ENCODE measurements at places on chromosomes 4 and X. TPM values are rescaled to one million over a fixed set of nuclear protein-coding genes. Genes with fewer than 3 reads are reported as not detected.

- no peak for DNase-seq
Measured at GRCh38 chrX:110703641-110704040, 92.0 kb downstream of the CHRDL1 start.

The NUP62CL gene
- total RNA-seq, result under 0.01 TPM

DNA sequence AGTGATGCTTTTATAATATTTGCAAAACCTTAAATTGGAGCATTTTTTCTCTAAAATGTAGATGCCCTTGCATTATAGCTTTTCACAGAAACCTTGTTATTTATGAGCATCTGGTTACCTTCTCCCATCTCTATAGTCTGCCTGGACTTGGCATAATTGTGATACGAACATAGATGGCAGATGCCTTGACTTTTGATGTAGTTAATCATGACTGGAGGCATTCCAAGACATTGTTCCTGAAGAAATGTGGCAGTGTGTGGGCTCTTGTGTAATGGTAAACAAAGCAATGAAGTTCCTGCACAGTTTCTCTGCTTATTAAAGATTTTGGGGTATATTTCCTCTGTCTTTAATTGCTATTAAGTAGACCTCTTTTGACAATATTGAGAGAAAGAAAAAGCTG, 500.1 kb downstream of the PCDH19 start:
- DNase-seq, result no peak

The SH3BGRL gene
- total RNA-seq, result 62.2 TPM

GRCh38 chr4:109465069-109465468, 31.5 kb downstream of the SEC24B start:
- DNase-seq, result no peak

The CTPS2 gene
- 11.0 TPM for total RNA-seq

The PF4V1 gene
- total RNA-seq, result not detected

DNA sequence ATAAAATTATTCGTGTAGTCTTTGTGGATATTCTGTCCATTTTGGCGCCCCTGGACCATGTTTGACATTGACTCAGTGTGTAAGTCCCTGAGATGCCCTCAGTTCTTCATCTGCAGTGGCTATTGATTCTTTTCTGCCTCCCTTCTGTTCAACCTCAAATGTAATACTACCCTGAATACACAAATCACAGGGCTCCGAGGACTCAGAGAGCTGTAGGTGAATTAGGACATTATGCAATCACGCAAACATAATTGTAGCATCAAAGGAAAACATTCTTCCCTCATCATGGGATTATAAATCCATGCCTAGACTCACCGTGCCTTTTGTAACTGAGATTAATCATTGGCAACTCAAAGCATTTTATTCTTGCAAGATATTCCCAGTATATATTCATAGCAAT, 161.4 kb upstream of the PACRGL start:
- no peak for DNase-seq

- no peak for DNase-seq
Measured at GRCh38 chrX:21802839-21803238, 36.6 kb upstream of the MBTPS2 start.

- DNase-seq, result no peak
Measured at GRCh38 chr4:10179957-10180602, 63.5 kb upstream of the WDR1 start.

The EGF gene
- total RNA-seq, result 6.5 TPM

The HSD17B13 gene
- total RNA-seq, result not detected

DNA sequence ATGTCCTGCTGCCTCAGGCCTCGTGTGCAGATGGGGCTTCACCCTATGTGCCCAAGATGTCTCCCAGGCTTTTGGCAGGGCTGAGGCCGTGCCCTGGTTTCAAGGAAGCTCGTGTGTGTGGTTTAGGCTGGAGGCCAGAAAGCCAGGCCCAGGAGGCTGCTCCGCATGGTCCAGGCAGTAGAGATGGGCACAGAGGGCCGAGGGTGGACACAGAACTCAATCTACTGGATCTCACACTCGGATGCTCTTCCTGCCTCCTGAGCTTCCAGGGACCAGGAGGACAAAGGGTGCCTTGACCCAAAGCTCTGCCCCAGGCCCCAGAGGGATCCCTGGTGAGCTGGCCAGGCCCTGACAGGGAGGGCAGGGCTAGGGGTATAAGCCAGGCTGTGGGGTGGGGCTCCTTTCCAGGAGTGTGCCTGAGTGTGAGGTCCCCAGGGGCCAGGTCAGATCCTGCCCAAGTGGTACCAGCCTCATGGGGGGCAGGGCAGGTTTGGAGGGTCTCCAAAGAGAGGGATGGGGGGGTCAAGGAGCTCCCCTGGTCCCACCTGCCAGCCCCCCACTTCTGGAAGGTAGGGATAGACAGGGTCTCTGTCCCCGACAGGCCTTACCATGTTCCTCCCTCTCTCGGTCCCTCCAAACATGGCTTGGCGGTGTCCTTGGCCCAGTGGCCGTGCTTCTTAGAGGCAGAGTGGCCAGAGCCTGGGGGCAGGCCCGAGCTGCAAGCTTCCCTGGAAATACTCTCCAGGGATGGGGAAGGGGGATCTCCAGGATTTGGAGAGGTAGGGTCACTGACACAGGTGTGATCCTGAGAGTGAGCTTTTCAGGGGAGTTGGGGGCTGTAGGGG, 23.8 kb downstream of the HTRA3 start:
- no peak for DNase-seq

DNA sequence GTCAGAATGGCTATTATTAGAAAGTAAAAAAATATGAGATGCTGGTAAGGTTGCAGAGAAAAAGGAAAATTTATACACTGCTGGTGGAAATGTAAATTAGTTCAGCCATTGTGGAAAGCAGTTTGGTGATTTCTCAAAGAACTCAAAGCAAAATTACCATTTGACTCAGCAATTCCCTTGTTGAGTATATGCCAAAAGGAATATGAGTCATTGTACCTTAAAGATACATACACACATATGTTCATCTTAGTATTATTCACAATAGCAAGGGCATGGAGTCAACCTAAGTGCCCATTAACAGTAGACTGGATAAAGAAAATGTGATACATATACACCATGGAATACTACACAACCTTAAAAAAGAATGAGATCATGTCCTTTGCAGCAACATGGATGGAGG, 148.2 kb downstream of the COMMD8 start:
- DNase-seq, result peak; percentile 3

The POU3F4 gene
- total RNA-seq, result not detected

The FMR1NB gene
- not detected for total RNA-seq

DNA sequence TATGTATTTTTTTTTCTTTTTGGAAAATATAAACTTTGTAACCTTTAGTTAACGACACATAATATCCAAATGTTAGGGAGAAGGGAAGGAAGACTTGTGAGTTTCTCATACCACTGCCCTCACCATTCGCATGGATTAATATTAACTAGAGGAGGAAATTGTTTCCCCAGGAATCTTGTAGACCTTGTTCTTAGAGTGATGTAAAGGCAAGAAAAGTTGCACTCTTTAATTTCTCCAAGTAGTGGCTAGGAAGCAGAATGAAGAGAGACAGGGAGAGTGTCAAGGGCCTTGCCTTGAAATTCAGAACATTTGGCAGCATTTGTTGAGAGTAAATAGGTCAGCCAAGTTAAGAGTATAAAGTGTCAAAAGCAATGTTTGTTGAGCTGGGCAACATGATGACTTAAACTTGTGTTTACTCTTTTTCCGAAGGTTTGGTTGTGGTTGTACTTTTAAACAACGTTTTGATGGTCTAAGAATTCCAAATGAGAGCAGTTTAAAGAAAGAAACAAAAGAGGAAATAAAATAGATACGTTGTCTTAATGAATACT, 105.7 kb downstream of the TENM3 start:
- no peak for DNase-seq

- peak; percentile 44 for DNase-seq
Measured at GRCh38 chr4:123127218-123127617, 204.8 kb upstream of the NUDT6 start.

The SYP gene
- under 0.01 TPM for total RNA-seq

- DNase-seq, result no peak
Measured at GRCh38 chr4:6710996-6711395, 1.3 kb upstream of the MRFAP1L1 start.

The FGF5 gene
- 6.1 TPM for total RNA-seq

DNA sequence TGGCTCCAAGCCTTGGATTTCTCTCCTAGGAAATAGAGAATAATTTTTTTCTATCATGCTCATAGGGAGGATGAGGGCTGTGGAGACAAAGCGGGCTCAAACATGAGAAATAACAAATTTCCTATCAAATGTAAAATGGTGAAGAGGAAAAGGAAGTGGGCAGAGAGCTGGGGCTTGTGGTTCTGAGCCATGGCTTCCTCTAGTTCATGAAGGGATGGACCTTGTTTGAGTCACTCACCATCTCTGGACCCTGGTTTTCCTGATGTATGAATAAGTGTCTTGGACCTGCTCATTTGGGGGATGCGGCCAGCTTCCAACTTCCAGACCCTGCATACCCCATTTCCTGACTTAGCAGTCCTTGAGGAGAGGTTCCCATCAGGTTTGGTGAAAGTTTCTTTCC, 63.0 kb downstream of the MSX1 start:
- no peak for DNase-seq

The DOK7 gene
- not detected for total RNA-seq

- no peak for DNase-seq
Measured at GRCh38 chr4:124977045-124977444, 264.5 kb upstream of the ANKRD50 start.

The ASB11 gene
- total RNA-seq, result not detected

GRCh38 chr4:54728368-54728767, 70.6 kb downstream of the KIT start:
- no peak for DNase-seq

The IGFBP7 gene
- 234 TPM for total RNA-seq

DNA sequence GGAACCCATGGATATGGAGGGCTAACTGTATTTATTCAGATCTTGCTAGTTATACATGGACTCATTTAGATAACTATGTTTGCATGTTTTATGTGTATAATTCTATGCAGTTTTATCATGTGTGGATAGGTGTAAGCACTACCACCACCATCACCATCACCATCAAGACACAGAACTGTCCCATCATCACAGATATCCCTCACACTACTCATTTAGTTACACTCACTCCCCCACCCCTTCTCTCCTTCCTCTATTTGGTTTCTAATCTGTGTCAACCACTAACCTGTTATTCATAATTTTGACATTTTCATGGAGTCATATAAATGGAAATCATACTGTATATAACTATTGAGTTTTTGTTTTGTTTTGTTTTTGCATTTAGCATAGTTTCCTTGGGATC, 43.7 kb downstream of the STAG2 start:
- no peak for DNase-seq

The MTTP gene
- total RNA-seq, result not detected

DNA sequence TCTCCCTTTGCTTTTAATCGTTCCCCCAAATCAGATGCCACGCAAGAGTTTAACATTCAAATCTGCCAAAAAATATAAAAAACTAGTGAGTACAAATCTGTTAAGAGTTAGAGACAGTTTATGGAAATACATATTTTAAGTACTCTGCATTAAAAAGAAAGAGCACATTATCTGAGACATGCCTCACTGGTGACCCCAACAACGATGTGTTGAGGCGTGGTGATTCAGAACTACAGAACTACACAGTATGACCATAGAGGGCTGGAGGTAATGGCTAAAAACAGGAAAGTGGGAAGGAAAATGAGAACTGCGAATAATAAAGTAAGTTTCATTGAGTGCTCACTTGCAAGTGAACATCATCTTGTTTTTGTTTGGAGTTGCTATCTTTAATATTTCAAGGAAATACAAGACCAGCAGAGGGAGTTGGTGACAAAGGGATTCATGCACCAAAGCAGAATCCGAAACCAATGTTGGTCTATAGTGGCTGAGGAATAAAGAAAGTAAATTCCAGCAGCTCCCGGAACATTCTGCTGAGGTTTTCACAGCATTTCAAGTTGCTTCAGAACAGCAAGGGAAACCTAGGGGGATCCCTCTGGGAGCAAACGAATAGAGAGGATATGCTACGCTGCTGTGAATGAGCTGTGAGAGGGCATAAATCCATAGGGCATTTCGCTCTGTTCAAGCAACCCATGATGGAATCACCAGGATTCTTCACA, 92.2 kb downstream of the DCHS2 start:
- peak; percentile 71 for DNase-seq

DNA sequence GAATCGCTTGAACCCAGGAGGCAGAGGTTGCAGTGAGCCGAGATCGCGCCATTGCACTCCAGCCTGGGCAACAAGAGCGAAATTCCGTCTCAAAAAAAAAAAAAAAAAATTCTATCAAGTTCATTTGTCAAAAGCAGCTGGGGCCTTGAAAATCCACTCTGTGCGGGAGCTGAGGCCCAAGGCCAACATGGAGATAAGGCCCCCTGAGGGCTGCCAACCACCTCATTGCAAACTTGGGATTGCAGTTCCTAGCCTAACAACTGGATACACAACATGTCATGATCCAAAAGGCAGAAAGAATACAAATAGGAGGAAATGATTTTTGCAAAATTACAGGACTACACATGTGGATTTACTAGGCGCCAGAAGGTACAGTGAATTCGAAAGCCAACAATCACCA, 22.5 kb upstream of the PRDX4 start:
- DNase-seq, result no peak

DNA sequence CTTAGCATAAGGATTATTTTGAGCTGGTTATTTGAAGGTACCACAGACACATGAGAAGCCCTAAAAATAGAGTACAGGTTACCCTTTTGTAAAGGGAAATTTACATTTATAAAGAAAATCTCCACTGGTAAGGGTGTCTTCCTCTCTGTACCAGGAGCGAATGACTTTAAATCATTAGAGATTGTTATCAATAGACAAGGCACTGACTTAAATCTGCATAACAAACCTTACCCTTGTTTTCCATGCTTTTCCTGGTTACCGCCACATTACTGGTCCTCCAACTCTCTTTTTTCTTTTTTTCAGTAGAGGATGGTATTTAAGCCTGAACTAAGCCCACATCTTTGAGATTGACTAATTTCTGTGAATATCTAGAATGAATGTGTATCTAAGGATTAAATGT, 129.8 kb downstream of the SLC7A11 start:
- no peak for DNase-seq

- DNase-seq, result no peak
Measured at GRCh38 chr4:141195095-141195707, 25.5 kb upstream of the ZNF330 start.

DNA sequence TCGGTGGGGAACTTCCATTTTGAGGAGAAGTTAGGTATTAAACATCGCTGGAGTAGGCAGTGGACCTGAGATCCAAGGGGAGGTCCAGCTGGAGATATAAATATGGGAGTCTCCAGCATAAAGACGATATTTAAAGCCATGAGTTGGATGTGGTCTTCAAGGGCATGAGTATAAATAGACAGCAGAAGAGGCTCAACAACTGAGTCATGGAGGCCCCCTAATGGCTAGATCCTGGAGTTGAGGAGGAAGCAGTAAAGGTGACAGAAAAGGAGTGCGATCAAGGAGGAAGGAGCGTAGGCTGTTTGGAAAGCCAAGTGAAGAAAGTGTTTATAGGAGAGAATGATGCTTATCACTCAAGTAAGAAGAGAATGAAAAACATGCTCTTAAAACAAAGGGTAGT, 18.1 kb upstream of the APBB2 start:
- peak; percentile 12 for DNase-seq

The AIMP1 gene
- total RNA-seq, result 27.6 TPM

The MAGED2 gene
- total RNA-seq, result 235 TPM

DNA sequence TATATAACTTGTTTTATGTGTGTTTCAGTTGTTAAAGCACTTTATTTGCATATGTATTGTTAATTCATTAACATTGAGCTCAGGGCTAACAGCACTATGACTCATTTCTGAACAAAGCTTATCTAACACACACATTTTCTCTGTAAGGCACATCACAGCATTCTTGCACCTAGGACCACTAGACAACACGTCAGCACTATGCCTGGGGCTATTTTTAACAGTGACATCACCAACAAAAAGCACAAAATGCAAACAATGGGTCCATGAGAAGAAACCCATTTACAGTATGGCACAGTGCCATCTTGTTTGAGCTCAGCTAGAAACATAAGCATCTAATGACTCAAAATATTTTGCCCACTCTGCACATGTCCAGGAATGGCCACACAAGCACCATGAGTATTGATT, 124.4 kb downstream of the RELL1 start:
- DNase-seq, result no peak

The DCTD gene
- total RNA-seq, result 116 TPM

The F8A2 gene
- not detected for total RNA-seq

Measured in fibroblast of villous mesenchyme (primary cell).